CD4-positive, alpha-beta T cell treated with Interleukin-2 at 100 ng/mL for 4 hours (primary cell): ENCODE measurements at places on chromosomes 3 and 15.

DNA sequence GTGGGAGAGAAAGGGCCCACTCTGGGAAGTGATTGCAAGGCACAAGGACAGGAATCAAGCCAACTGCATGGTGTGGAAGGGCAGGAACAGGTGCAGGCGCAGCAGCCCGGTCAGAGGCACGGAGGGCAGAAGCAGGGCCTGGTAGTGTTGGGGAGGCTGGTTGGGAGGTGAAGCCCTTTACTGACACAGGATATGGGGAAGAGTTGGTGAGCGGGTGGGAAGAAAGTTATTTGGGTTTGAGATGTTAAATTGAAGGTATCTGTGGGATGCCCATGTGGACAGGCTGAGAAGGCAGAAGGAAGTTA lies 83.6 kb upstream of the ABHD2 start:
- no peak for DNase-seq

- DNase-seq: no peak
These were observed 118.5 kb upstream of the SAMMSON start for GRCh38 chr3:69881051-69881450.

- no peak for DNase-seq
These were observed 76.5 kb downstream of the OTOL1 start for GRCh38 chr3:161573136-161573535.

- DNase-seq: no peak
These were observed 8.4 kb upstream of the CA12 start for GRCh38 chr15:63389902-63390670.

DNA sequence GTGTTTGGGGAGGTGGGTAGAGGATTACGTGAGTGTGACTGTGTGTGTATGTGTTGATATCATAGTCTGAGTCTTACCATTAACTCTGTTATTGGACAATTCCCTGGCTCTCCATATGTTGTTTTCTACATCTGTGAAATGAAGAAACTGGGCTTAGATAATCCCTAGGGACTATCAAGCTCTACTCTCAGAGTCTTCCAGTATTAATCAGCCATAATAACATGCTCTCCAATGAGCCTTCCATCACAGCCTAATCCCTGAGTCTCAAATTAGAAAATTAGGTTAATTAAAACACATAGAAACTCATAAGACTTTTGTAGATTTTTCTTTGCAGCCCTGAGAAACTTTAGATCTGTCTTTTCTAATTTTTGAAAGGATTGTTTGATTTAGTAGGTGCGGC lies 404.2 kb upstream of the RARB start:
- DNase-seq: no peak

DNA sequence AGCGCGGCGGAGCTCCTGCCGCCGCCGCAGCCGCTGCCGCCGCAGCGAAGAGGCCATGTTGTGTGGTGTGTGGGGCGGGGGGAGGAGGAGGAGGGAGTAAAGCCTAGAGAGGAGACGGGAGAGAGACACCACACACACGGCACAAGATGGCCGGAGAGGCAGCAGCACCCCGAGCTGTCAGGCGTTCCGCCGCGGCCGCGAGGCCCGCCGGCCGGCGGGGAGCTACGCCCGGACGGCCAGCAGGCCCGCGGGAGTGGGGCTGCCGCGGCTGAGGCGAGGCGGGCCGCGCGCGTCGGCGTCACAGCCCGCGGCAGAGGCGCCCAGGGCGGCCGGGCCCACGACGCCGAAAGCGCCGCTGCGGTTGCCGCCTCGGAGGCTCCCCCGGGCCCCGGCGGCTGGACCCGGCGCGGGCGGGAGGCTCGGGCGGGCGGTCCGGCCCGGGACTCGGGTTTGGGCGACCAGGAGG lies 17.4 kb upstream of the CHD2 start:
- DNase-seq: no peak

DNA sequence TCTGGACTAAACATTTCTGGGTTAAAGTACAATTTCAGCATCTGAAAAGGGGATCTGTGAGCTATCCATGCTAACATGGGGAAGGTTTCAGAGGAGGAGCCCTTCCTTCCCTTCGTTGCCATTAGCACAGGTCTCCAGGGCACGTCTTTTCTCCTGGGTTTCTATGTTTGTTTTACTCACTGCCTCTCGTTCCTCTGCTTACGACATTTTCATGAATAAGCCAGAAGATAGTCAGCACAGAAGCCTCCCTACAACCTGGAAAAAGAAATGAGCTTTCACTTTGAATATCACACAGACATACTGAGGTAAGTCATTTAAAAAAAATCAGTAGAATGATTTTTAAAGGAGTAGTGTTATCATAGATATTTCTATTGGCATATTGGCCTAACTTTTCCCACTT lies 117.2 kb upstream of the KCNMB2 start:
- no peak for DNase-seq

- DNase-seq: no peak
These were observed 29.6 kb downstream of the ADCY5 start for GRCh38 chr3:123419181-123419849.

- DNase-seq: peak; percentile 52
These were observed 1.3 kb downstream of the BNIP2 start for GRCh38 chr15:59687836-59688235.

GRCh38 chr3:5054098-5054497 lies 68.0 kb upstream of the ARL8B start:
- no peak for DNase-seq

GRCh38 chr15:70475921-70476320 lies 287.4 kb downstream of the UACA start:
- no peak for DNase-seq

DNA sequence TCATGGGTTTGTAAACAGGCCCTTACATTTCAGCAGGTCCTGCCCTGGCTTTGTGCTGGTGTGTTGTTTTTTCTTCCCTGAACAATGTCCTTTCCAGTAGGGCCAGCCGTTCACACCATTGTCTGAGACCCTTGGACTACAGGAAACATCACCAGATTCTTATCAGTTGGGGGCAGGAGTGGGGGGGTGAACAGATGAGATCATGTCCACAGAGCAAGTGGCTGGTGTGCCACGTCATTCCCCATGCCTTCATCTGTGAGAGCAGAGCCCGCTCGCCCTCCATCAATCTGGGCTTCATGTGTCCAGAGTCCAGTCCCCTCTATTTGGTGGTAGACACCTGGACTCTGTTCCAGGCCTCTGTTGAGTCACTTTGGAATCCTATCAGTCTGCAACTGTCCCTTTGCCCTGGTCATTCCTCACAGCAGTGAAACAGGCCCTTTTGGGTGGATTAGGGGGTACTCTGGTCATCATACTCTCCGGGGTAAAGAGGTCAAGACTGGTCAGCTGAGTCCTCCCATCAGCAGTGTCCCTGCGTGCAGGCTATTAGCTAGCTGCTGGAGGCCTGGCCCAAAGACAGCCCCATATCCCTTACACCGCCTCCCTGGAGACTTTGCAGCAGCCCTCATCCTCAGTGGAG lies 15.0 kb downstream of the SEMA3G start:
- DNase-seq: no peak

- DNase-seq: no peak
These were observed 75.1 kb upstream of the FBN1 start for GRCh38 chr15:48720646-48721045.

DNA sequence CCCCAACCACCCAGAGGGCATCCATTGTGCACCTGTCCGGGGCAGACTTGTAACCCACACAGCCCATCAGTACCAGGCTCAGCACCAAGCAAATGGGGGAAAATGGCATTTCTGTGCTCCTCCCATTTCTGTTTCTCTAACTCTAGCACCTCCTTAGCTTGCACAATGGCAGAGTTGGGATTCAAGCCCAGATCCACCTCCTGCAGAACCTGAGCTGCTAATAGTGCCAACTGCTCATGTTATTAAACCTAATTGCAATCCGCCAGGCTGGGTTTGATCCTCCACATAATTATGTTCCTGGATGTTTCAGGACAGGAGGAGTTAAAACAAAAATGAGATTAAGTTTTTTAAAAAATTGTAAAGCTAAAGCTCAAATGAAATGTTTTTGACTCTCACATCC lies 235.0 kb downstream of the OCA2 start:
- DNase-seq: no peak

- DNase-seq: no peak
These were observed 341 bp downstream of the HEXA start for GRCh38 chr15:72375501-72375845.

DNA sequence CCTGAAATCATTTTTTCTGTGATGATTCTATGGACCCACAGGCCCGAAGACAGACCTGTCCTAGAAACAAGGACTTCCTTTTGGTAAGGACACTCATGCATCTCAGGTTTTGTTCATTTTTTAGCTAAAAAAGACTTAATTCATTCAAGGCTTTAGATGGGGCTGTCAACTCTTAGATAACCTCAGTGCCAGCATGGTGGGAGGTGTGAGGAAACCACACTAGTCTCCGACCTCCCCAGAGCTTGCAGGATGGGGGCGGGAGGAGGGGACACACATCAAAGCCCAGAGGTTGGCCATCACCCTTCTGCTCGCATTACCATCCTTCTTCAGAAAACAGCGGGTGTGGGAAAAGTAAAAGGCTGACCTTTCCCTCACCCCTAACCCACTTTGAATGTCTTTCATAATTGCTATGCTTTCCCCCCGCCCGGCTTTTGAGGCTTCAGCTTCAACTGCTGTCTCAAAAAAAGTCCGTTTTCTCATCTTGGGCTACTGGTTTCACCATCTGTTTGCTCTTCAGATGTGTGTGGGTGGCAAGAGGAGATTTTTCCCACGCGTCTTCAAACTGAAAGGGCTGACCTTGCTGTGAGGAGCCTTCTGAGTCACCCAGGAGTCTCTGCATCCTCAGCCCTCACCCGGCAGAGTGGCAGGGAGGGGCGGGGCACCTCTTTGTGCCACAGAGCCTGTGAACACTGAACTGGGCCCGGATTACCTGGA lies 27.6 kb upstream of the CXCR6 start:
- peak; percentile 88 for DNase-seq

DNA sequence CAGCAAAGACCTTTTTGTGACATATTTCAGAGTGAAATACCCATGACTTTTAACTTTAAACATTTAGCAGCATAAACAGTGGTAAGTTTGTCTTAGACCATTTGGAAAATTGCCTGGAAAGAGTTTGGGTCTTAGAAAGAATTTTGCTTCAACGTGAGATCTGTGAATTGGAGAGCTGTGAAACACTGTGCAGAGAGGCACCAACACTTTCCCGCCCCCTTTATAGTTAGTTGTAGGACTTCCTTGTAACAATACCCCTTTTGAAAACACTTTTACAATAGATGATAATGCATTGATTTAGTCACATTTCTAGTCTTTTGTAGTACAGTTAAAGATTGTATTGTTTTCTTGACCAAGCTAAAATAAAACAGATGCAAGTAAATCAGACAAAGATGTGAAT lies 43.5 kb upstream of the MBNL1 start:
- DNase-seq: no peak

- no peak for DNase-seq
These were observed 72.7 kb downstream of the SPSB4 start for GRCh38 chr3:141123677-141124410.

- no peak for DNase-seq
These were observed 75.8 kb downstream of the SQOR start for GRCh38 chr15:45710657-45711056.

- no peak for DNase-seq
These were observed 178.6 kb upstream of the LYSMD4 start for GRCh38 chr15:99911816-99912215.

DNA sequence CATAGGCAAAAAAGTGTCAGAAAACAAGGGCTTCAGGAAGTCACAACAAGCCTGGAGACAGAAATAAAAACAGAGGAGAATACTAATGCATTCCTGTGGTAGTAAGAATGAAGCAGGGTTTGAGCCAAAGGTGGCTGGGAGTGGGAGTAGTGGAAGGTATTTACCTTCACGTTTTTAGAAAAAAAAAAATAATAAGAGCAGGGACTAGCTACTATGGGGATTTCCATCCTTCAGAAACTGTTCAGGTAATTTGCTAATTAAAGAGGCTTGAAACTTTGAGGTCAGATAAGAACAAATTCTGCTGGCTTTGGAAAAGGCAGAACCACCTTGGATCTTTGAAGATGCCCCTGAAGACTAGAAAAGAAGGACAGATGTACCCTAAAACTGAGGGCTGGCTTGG lies 18.4 kb downstream of the ILDR1 start:
- DNase-seq: no peak

DNA sequence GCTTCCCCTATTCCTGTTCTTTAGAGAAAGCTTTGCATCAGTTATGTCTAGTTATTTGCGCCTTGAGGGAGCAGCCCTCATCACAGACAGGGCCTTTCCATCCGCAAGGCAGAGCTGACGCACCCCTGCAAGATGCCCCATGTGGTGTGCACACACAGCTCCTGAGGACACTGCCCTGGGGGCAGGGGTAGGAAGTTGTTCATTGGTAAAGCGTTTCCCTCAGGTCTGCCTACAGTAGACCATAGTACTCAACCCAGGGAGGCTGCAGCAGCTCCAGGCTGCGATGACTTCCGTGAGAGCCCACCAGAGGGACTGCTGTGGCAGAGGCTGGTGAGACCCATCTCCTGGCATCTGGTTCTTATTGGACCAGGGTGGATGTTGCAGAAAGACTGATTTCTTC lies 55.1 kb upstream of the PLXNA1 start:
- no peak for DNase-seq

GRCh38 chr15:80573606-80574005 lies 121.5 kb upstream of the ABHD17C start:
- DNase-seq: no peak

DNA sequence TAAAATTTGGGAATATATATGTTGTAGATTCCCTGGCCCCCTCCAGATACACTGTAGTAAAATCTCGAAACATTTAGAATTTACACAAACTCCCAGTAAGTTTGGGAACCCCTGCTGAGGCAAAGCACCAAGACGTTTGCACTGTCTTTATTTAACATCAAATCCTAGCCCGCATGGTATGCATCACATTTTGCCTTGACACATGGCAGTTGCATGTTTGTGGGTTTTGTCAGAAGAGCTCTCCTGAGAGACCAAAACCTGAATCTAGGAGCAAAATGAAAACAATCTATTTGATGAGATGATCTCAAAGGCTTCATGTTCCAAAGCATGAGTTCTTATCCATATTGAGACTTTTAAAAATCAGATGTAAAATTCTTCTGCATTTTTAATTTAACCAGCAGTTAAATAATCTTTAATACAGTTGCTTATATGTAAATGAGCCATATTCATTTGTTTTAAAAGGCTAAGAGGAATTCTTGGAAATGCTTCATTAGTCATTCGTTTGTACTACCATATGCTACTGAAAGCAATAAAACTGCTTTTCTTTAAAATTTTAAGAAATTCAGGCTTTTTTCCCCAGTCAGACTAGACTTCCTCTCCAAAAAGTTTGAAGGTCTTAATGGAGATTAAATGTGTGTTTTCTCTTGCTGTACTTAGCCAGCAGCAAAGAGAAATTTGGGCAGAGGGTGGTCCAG lies 105.2 kb upstream of the BOC start:
- no peak for DNase-seq

GRCh38 chr3:50649451-50649931 lies 25.2 kb upstream of the DOCK3 start:
- no peak for DNase-seq
